Choroid plexus epithelial cell (primary cell): ENCODE measurements at places on chromosomes 6 and 20.

DNA sequence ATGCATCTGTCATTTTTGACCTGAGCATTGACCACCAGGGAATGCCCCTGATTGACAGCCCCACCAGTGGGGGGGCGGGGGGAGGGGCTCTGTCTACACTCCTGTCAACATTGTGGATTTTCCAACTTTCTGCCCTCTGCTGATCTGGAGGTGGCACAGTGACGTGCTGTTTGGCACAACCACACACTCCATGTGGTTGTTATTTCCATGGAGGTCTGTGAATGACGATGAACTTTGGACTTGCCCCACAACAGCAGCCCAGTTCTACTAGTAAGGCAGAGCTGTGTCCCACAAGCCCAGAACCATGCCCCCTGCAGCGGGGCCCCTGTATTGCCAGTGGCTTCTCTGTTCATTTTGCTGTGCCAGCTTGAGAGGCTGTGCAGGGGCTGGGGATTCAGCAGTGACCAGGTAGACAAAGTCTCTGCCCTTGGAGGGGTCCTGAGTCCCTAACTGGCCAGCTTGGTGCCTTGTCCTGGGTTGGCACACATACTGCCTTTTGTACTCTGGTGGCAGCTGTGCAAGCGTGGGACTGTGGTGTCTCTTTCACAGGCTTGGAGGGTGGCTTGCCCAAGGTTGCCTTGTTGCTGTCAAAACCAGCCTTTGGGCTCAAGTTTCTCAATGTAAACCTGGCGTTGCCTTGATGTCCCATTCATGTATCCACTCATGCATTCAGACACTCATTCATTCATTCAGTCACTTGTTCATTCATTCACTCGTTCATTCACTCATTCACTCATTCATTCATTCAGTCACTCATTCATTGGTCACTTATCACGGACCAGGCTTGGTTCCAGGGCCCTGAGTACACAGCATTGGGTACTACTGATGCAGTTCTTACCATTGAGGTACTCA lies 108.5 kb downstream of the SYCP2 start:
- no peak for DNase-seq

DNA sequence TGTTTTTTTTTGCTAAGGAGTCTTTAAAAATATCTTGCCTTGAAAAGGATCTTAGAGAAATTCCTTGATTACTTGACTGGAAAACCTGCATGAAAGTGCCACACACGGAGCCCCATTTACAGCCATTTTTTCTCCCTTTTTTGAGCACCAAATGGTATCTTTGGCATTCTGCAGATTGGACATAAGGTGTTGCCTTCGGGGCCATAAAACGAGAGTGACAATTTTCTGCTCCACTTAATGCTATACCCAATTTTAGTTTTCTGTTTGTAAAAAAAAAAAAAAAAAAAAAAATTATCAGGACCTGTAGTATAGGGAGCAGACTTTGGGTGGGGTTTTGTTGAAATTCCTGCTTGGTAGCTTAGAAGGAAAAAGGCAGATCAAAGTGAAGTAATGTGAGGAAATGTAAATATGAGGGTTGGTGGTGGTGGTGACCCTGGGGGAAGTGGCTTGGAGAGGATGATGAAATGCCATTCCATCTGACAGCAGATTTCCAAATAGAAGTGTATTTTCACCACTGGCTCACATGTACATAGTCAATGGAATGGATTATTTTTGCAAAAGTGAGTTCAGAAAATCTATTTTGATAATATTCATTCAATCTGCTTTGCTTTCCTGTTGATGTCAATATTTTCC lies 212.1 kb upstream of the SOX4 start:
- peak; percentile 78 for DNase-seq

- DNase-seq: peak; percentile 97
Measured at GRCh38 chr6:24658573-24659560, 7.8 kb downstream of the TDP2 start.

GRCh38 chr6:21802175-21802822 lies 208.7 kb downstream of the SOX4 start:
- no peak for DNase-seq

DNA sequence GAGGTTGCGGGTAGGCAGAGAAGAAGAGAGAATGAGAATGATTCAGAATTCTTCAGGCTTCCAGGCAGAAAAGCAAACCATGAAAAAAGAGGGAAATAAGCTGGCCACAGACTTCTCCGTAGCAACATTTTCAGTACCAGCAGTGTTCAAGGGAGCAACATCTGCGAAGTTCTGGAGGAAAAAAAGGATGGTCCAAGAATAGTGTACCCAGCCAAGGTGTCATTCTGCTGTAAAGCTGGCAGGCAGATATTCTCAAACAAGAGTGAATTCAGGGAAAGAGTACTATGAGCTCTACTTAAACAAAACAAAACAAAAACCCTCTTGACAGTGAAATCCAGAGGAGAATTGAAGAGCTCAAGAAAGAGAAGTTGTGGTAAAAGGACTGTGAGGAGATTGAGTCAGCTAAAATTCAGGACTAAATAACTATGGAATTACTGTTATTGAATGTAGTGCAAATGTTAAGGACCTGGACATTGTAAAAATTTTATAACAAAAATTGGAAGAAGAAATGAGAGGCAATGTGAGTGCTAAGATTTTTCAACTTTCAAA lies 86.5 kb downstream of the ATRN start:
- no peak for DNase-seq

DNA sequence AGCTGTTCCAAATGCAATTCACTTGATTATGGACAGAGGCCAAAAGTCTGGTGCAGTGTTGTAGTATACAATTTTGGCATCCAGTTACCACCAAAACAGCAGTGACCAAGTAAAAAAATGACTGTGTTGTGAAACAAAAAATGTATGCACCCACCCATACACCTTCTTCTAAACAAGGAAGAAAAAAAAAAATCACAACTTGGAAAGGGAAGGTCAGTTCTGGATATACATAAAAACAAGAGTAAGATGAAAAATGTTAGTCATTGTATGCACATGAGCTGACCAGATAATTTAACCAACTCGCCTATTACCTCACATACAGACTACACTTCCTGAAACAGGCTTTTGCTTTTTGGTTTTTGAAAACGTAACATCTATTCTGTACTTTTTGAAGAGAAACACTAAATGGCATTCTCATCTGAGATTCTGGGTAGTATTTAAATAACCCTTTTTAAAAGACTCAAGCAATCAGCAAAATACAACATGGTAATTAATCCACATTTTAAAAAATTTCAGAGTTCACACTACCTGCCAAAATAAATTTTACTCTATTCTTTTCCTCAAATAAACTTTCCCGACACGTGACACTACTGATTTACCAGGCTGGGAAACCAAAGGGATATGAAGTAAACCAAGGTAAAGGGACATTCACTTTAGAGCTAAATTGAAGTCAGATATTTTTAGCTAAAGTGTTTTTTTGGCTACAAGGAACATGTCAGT lies 141.6 kb upstream of the SHLD1 start:
- peak; percentile 62 for DNase-seq

DNA sequence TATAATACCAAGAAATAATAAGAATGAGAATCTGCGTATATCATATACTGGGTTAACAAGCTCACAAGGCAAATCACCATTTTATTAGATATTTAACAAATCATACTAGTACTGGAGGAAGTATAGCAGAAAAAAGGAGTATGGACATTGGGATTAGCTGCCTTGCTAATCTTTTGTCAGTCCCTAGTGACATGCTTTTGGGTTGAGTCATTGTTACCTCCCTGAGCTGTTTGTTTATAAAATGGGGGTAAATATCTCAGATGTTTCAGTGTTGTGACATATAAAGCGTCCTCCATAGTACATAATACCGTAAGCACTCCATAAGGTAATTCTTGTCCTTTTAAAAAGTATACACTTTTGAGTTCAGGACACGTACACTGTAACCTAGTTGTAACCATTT lies 107.0 kb downstream of the ESR1 start:
- DNase-seq: peak; percentile 64

DNA sequence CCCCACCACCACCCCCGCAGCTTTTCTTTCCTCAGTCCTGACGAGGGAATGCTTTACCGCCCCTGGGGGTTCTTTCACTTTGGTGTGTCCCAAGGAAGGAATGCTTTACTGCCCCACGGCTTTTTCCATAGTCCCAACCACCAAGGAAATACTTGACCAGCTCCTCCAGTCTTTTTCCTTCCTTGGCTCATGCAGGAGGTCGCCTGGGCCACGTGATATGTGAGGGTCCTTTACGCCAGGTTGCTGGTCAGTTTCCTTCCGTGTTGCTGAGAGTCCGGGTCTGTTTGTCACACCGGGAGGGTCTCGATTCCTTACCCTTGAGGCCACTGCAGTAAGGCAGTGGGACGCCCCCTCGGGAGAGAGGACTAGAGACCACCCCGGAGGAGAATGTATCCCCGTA lies 58.9 kb upstream of the CDH4 start:
- no peak for DNase-seq

GRCh38 chr6:98092331-98092730 lies 742.0 kb upstream of the POU3F2 start:
- no peak for DNase-seq

- no peak for DNase-seq
Measured at GRCh38 chr6:16555550-16555949, 205.7 kb downstream of the ATXN1 start.

- no peak for DNase-seq
Measured at GRCh38 chr20:63831646-63831992, 555 bp upstream of the ZBTB46 start.

DNA sequence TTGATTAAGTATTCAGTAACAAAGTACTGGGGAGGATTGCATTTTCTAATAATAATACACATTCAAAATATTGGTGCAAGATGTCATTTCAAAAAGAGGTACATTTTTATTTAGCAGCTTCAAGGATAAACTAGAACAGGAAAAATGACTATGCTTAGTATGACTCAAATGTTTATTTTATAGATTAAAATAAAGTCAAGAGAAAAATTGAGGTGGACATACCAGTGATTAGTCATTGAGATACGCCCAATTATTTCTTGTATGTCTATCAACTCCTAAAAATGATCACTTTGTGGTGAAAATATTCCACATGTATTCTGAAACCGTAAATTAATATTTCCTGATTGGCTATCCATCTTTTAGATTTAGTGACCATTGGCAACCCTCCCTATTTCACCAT lies 96.7 kb downstream of the PHF3 start:
- peak; percentile 24 for DNase-seq

GRCh38 chr20:33474963-33475362 lies 14.9 kb upstream of the CBFA2T2 start:
- no peak for DNase-seq

GRCh38 chr6:163412341-163412740 lies 2.2 kb upstream of the QKI start:
- DNase-seq: no peak

DNA sequence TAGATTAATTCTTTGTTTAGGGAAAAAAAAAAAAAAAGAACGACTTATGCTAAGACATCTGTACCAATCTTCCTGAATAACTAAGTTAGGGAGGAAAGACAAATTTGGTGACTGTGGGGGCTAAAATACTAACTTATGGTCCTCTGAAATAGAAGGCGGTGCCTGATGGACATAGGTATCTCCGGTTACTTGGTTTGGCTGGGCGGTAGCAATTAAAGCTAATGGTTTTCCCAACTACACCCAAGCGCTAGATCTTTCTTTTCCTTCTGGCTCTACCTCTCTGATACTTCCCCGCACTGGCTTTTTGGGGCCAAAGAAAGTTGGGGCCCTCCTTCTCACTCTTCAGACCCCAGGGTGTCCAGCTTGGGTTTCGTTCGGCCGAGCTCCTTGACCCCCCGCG lies 1.0 kb upstream of the RBM24 start:
- no peak for DNase-seq
